Thoracic aorta (tissue), 2 donors: ENCODE measurements at places on chromosomes 13 and 19.

DNA sequence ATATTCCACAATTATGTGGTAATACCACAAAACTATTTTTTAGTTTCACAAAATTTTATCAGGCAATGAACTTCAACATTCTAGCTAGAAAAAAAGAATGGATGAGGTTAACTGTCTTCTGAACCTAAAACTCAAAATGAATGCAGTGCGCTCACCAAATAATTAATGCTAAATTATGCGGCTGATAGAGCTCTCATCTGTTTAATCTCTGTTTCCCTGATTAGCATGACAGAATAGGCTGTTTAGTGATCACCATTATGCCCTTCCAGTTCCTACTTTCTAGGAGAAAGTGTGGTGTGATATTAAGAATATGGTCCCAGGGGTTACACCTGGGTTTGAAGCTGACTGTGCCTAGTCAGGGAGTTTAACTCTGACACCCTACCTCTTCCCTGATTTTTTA lies 42.8 kb upstream of the POSTN start:
- no peak for DNase-seq

DNA sequence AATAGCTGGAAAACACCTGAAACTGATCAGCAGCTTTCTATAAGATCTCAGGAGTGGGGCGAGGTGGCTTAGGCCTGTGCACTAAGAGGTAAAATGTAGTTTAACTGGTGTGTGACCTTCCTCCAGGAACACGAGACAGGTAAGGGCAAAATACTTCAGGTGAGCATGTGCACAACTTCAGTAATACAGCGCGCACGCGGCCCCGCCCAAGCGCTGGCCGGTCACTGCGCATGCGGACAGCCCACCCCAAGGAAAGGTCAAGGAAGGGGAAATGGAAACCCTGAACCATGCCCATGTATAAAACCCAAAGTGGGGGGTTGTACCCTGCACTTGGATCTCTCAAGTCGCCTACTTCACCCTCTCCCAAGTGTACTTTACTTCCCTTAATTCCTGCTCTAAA lies 49.4 kb upstream of the ARHGEF7 start:
- DNase-seq = no peak

- no peak for DNase-seq
Measured at GRCh38 chr13:67273001-67273400, 42.9 kb upstream of the PCDH9 start.

- no peak for DNase-seq
Measured at GRCh38 chr19:7595466-7596133, at the start of gene CAMSAP3. TSS of gene CAMSAP3 (plus strand) at chr19:7595863. CDS start at chr19:7596003, 140 bp downstream.

- no peak for DNase-seq
Measured at GRCh38 chr13:51243832-51244231, 21.6 kb downstream of the FAM124A start.

DNA sequence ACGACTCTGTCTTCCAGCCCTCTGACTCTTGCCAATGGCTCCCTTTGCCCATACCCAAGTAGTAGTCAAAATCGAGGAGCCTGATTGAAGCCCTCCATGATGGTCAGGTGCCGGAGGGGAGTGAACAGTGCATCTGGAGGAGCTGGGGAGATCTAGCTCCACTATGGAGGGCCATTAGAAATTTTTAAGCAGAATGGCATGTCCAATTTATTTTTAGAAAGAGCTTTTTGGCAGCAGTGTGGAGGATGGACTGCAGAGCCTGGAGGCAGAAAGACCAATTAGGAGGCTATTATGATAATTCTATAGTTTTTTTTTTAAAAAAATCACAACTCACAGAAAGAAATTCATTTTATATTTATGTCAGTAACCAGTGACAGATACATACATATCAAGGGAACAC lies 92.7 kb upstream of the SLC7A1 start:
- no peak for DNase-seq

- no peak for DNase-seq
Measured at GRCh38 chr19:28577233-28577632, 635.7 kb downstream of the UQCRFS1 start.

GRCh38 chr19:28726533-28727479 lies 486.1 kb downstream of the UQCRFS1 start:
- DNase-seq = no peak

DNA sequence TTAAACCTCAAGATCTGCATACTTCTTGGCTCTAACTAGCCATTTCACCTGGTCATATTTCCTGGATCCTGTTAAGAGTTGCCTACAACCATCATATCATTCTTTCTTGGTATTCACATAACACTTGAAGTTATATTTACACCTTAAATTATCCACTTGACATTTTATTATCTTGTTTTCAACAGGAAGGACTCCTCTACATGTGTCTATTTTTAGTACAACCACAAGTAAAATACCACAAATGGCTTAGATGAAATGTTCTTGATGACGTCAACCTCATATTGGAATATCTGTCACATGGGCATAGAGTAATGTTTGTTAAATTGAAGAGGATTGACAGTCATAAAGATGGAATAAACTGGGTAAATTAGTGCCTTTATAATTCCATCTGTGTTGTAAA lies 9.4 kb downstream of the PCDH20 start:
- DNase-seq = no peak

GRCh38 chr13:73090116-73090822 lies 31.5 kb downstream of the KLF5 start:
- DNase-seq = no peak

- no peak for DNase-seq
Measured at GRCh38 chr19:30312582-30313352, 59.4 kb upstream of the ZNF536 start.

DNA sequence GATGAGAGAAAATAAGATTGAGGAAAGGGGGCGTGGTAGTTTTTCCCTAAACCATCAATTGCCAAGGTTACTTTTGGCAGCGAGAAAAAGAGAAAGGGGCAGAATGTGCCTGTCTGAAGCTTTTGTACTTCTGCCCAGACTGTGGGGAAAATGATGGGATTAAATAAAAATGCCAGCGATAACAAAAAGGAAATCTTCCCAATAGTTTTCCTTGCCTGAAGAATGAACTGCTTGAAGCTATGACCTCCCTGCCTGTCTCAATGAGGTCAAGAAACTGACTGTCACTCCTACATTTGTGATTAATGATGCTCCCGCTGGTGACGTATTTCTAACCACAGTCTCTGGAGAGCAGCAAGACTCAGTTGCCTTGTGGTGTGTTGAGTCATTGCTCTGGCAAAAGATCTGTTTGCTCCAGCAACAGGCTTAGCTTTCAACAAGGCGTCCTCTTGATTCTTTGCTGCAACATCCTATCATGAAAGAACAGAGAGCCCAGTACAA lies 1051.5 kb downstream of the DIAPH3 start:
- no peak for DNase-seq

- DNase-seq = no peak
Measured at GRCh38 chr13:97348569-97349100, 85.3 kb upstream of the RAP2A start.

DNA sequence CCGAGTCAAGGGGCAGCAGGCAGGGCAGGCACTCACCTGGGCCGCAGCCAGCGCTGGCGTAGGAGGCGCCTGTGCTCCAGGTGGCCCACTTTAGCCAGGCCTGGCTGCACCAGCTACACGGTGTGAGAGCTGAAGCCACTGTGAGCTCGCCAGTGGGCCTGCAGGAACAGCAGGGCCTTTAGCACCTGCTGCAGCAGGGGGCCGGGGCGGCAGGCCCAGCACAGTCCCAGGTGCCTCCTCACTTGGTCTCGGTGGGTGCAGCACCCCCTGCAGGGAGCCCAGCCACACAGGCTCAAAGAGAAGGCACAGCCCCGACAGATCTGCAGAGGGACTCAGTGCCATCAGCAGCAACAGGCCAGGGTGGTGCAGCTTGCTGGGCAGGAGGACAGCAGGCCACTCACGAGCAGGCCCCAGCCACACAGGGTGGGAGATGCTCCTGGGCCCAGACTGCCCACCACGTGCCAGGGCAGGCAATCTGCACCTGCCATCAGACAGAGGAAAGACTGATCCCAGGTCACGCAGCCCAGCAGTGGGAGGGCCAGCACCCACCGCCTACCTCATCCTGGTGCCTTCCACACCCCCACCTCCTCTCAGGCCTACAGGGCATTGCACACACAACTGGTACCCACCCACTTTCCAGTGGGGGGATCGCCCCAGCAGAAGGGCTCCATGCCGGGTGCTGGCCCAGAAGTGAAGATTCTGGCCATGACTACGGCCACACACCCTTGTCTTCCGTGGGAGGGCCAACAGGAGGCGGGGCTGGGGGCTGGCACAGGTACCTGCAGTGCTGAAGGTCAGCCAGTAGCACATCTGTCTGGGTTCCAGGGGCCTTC lies 15.8 kb downstream of the ARHGAP33 start:
- no peak for DNase-seq

GRCh38 chr19:30596268-30596667 lies 224.1 kb downstream of the ZNF536 start:
- DNase-seq = no peak

- no peak for DNase-seq
Measured at GRCh38 chr13:94236132-94236531, 243.3 kb downstream of the DCT start.

- no peak for DNase-seq
Measured at GRCh38 chr19:34260771-34261173, 6.4 kb downstream of the GARRE1 start.

GRCh38 chr19:7004313-7004931 lies 16.8 kb downstream of the MBD3L2B start:
- DNase-seq = no peak

DNA sequence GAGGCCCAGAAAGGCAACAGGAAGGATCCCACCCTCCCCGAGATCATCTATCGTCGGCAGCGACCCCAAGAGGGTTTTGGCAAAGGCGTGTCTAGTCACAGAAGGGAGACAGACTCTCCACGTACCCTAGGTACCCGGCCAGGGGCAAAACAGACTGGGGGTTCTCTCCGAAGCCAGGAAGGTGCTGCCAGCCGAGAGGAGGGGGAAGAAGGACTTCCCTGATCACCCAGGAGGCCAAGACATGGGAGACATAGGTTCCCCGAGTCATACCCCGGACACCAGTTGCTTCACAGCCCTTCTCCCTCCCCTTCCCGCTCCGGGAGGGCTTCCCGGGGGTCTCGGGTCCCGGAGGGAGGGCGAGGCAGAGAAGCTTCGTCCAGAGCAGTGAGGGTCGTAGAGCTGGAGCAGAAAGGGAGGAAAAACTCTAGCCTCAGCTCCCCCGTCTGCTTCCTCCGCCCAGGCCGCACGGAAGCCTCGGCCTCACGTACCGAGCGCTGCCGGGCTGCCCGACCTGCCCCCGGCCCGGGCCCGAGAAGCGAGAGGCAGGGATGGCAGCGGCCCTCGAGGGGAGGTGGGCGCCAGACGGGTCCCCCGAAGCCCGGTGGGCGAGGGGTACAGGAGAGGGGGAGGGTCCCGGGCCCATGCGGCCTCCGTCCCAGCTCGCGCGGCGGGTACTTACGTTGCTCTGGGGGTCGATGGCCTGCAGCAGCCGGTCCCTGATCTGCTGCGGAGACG lies 644 bp downstream of the MED26 start:
- DNase-seq = no peak

GRCh38 chr19:4077800-4078684 lies 11.3 kb upstream of the ZBTB7A start:
- DNase-seq = no peak
